Stimulated activated CD8-positive, alpha-beta memory T cell treated with anti-CD3 and anti-CD28 coated beads, Interleukin-4, amount 100 ng/mL, for 1 hour (primary cell): ENCODE measurements at places on chromosomes 12 and 14.

GRCh38 chr14:90434370-90435020 is 37.7 kb downstream of the CALM1 start:
- DNase-seq: no peak

- DNase-seq: no peak
Observed at GRCh38 chr12:92289629-92290349, 144.1 kb upstream of the BTG1 start.

DNA sequence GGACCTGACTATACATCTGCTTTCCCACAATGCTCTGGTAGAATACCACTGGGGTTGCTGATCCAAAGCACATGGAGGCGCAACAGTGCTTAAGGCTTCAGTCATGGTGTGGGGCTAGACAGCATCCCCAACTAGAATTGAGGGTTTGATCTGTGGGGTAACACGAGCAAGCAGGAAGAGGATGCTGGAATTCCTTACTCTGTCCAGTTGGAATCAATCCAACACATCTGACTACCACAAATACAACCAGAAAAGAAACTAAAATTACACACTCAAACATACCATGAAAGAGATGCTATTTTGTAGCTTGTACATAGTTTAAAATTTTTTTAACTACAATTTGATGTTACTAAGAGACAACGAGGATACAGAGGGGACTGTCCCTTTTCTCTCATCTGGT is 40.4 kb upstream of the GTF2A1 start:
- no peak for DNase-seq

GRCh38 chr12:132062481-132062880 is 81.6 kb downstream of the DDX51 start:
- DNase-seq: no peak

- DNase-seq: no peak
Observed at GRCh38 chr14:24563505-24563904, 12.5 kb downstream of the CTSG start.

DNA sequence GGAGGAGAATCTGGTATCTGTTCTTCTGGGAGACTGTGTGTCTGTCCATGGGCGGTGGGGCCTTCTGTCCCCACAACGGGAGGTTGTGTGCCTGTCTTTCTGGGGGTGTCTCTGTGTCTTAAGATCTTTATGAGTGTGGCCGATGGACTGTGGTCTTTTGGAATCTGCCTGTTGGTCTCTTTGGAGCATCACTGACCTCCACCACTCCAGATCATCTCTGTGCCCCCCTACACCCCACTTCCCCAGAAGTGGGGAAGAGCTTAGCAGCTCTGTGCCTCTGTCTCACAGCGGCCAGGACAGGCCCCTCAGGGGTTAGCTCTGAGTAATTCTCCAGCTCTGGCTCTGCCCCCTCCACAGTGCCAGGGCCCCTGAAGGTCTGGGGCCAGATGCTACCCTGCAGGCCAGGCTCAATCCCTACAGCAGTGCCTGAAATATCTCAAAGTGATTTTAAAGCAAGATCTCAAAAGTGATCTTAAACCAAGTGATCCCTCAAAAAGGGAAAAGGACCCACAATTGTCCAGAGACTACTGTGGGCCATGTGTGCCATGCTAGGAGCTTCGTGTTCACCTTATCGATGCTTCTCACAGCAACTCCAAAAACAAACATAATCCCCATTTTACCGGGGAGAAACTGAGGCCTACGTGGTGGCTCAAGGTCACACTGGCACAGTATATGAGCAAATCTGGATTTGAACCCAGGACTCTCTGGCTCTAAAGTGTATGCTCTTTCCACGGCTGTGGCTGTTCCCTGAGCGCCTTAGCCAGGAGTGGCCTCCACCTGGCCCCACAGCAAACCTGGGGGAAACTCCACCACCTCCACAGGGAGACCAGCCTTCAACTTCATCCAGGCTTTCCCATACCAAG is 26.0 kb upstream of the KRT78 start:
- no peak for DNase-seq

DNA sequence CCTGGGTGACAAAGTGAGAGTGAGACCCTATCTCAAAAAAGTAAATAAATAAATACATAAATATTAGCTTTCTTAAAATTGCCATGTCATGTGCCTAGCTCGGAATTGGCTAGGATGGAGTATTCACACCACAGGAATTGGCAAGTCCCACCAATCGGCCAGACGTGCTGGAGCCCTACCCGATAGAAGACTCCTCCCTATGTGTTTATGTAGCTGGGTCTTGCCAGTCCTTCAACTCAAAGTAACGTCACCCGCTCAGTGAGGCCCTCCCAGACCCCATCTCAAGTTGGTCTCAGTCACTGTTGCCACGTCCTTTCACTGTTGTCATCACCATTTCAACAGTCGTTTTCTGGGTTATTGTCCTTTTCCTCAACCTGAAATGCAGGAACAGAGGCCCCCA is 20.2 kb downstream of the VRTN start:
- DNase-seq: no peak

- DNase-seq: no peak
Observed at GRCh38 chr12:34392741-34393085, 370.4 kb downstream of the ALG10 start.

GRCh38 chr12:120684523-120684932 is 2.4 kb upstream of the MLEC start:
- DNase-seq: no peak

GRCh38 chr12:91222746-91223145 is 40.1 kb upstream of the DCN start:
- no peak for DNase-seq

DNA sequence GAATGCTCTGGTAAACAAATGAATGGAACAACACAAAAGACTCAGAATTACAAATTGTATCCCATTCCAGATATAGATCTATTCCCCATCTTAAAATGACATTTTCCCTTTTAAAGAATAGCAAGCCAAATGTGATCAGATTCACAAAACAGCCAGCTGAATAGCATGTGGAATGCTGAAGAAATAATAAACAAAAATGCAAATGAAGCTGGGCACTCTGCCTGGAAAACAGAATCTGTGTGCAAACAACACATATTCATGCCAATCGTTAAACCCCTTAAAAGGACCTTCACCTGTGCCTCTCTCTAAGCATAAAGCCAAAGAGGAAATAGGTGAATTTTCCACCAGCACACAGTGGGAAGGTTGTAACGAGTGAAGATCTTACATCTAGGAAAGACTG is 67.9 kb upstream of the PDZRN4 start:
- no peak for DNase-seq

GRCh38 chr12:116495260-116495659 is 63.9 kb upstream of the MAP1LC3B2 start:
- DNase-seq: no peak

GRCh38 chr12:13499008-13499407 is 302.5 kb downstream of the EMP1 start:
- no peak for DNase-seq

DNA sequence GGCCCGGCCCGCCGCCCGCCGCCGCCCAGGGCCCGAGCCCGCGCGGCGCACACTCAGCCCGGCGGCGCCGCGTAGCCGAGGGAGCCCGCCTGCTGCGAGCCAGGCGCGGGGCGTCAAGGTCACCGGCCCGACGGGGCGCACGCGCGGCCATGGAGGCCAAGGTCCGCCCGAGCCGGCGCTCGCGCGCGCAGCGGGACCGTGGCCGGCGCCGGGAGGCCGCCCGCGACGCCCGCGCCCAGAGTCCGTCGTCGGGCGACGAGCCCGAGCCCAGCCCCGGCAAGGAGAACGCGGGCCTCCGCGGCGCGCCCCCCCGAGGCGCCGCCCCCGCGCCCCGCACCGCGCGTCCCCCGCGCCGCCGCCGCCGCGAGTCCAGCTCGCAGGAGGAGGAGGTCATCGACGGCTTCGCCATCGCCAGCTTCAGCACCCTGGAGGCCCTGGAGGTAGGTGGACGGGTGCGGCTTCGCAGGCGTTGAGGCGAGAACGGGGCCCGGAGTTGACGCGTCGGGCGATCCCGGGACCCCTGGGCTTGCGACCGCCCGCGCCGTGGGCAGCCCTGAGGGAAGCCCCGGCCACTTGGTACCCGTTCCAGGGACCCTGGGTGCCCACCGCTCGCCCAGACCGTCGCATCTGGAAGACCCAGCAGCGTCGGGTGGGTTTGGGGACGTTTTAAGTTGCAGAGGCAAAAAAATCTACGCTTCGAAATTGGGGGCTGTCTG is 629 bp downstream of the FBRSL1 start:
- no peak for DNase-seq

GRCh38 chr12:62604871-62605270 is 138.2 kb downstream of the MON2 start:
- DNase-seq: no peak

DNA sequence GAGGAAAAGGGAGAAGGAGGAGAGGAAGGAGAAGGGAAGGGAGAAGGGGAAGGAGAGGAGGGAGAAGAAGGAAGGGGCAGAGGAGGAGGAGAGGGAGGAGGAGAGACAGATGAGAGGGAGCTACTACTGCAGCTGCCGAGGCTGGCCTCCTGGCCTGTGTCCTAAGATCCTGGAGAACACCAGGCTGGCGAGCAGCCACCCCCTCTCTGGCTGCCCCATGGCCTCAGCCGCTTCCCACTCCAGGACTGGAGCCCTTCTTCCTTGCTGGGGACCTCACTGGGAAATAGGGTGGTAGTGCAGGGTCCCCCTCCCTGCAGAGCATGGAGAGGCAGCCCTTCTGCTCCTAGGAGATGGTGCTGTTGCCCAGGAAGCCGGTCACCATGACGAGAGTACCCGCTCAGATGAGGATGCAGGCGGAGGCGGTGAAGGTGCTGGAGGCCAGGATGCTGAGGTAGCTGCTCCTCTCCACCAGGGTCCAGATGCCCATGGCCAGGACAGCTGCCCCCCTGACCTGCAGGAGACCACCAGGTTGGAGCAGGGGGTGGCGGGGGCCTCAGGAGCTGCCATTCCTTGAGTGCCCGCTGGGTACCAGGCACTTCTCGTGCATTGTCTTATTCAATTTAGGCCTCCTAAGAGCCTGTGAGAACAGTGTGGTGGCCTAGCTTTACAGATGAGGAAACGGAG is 167.9 kb upstream of the PRMT8 start:
- no peak for DNase-seq

GRCh38 chr12:69527506-69528272 is 57.5 kb downstream of the FRS2 start:
- DNase-seq: no peak

- DNase-seq: no peak
Observed at GRCh38 chr12:127115468-127116035, 1151.4 kb upstream of the TMEM132C start.

DNA sequence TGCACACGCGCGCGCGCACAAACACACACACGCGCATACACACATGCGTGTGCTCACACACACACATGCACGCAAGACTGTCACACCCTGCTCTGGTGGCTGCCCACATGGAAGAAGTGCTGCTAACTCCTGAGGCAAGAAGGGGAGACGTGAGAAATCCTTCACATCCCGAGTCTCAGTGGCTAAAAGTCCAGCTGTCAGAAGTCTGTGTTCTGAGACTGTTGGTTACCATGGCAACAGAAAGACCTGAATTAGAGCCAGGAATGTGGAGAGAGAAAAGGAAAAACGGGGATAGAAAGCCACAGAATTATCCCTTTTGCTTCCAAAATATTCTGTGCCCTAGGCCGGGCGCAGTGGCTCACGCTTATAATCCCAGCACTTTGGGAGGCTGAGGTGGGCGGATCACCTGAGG is 71.2 kb downstream of the PPFIBP1 start:
- no peak for DNase-seq

GRCh38 chr12:76544601-76545261 is 14.8 kb downstream of the OSBPL8 start:
- DNase-seq: no peak

DNA sequence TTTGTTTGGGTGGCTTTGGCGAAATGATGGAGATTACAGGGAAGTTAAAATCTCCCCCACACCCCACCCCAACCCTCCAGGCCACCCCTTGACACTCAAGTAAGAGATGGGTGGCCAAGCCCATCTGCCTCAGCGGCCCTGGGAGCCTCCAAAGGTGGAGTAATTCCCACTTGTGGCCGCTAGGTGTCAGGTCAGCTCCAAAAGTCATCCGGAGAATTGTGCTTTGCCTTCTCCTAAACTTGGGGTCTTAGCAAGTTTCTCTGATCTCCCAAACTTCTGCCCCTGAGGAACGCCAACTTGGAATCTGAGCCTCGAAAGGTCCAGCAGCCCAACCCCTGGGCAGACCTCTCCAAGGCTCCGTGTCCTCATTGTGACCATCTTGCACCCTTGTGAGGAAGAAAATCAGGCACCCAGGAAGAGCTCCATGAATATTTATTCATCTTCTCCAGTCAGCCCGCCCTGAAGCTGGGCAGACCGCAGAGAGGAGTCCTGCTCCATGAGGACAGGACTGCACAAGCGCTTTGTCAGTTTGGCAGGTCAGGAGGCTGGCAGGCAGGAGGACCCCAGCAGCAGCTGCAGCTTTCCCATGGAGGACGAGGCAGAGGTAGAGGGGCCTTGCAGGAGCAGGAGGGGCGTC is 46.7 kb downstream of the LRRC74A start:
- peak; percentile 49 for DNase-seq

- DNase-seq: no peak
Observed at GRCh38 chr12:32344047-32344446, 55.3 kb upstream of the FGD4 start.

- no peak for DNase-seq
Observed at GRCh38 chr12:104619305-104619704, 162.6 kb downstream of the CHST11 start.
